ENCODE measurements at places on chromosomes 2 and 18.
A peak's percentile ranks its signal among the peaks of the same experiment; 100 is the strongest.

GRCh38 chr18:13893418-13893760, 21.9 kb downstream of the MC2R start:
- DNase-seq, result no peak
- no peaks in the 10 kb centered on the region for H3K4me1 ChIP-seq
- H3K4me3 ChIP-seq, result no peak overlapping the region

- H3K4me1 ChIP-seq, result no peaks in the 10 kb centered on the region
- H3K4me3 ChIP-seq, result no peak overlapping the region
- no peaks in the 10 kb centered on the region for H3K36me3 ChIP-seq
- no peak overlapping the region for H3K27ac ChIP-seq
These were observed 429.8 kb downstream of the TGIF1 start for GRCh38 chr18:3879836-3880120.

- peak; percentile 30 for DNase-seq
- no peak overlapping the region for H3K4me3 ChIP-seq
- no peaks in the 10 kb centered on the region for H3K27me3 ChIP-seq
- H3K4me1 ChIP-seq, result no peaks in the 10 kb centered on the region
- H3K27ac ChIP-seq, result no peak overlapping the region
These were observed 132.1 kb downstream of the MBP start for GRCh38 chr18:77000527-77000926.

GRCh38 chr2:174748948-174749347, 15.3 kb downstream of the CHRNA1 start:
- no peaks in the 10 kb centered on the region for H3K36me3 ChIP-seq
- no peak overlapping the region for H3K27ac ChIP-seq
- DNase-seq, result peak; percentile 35
- H3K4me3 ChIP-seq, result no peak overlapping the region

DNA sequence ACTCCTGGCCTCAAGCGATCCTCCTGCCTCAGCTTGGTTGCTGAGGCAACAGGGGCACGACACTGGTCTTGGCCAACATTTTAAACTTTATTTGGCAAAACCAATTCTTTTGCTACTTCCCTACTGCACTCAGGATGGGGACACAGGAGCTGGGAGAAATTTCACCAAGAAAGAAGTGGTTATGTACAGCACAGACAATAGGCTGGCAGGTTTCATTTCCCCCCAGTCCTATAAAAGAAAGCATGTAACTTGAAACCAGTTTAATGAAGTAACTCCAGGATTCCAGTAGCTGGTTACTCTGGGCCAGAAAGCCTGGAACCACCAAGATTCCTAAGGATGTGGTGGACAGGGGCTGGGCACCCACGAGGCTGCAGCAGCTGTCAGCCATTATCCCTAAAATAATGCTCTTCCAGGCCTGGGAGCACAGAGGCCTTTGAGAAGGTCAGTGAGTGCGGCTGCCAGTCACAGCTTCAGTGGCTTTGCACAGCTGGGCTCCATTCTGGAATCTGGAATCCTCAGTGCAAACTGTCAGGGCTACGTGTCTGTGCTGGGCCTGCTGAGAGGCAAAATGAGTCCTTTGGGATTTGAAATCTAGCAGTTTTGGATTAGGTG, 142.3 kb upstream of the ITGA6 start:
- no peaks in the 10 kb centered on the region for H3K27me3 ChIP-seq
- no peaks in the 10 kb centered on the region for H3K36me3 ChIP-seq
- no peak for DNase-seq
- no peak overlapping the region for H3K27ac ChIP-seq

GRCh38 chr2:155727187-155727895, 605.2 kb downstream of the NR4A2 start:
- no peaks in the 10 kb centered on the region for H3K27me3 ChIP-seq
- H3K4me1 ChIP-seq, result no peaks in the 10 kb centered on the region
- no peak overlapping the region for H3K4me3 ChIP-seq
- H3K36me3 ChIP-seq, result no peaks in the 10 kb centered on the region
- no peak for DNase-seq

DNA sequence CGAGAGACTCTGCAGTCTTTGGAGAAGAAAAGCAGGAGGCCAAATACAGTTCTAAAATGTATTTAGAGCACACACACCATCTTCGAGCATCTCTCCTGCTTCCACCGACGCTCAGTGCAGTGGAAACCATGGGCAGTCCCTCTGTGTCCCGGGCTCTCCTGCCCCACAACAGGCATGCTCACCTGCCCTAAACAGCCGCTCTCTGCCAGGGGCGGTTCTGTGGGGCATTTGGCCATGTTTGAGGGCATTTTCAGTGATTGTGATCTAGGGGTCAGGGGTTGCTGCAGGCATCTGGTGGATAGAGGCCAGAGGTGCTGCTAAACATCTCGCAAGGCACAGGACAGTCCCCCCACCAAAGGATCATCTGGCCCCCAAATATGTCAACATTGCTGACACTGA, 55.8 kb downstream of the EMX1 start:
- no peaks in the 10 kb centered on the region for H3K36me3 ChIP-seq
- DNase-seq, result no peak
- no peak overlapping the region for H3K4me3 ChIP-seq
- no peaks in the 10 kb centered on the region for H3K4me1 ChIP-seq
- H3K27me3 ChIP-seq, result no peaks in the 10 kb centered on the region

GRCh38 chr2:196925768-196926561, 542 bp downstream of the PGAP1 start:
- peak; percentile 44 for DNase-seq
- peak overlapping the region; percentile 89 for H3K27ac ChIP-seq
- peak overlapping the region; percentile 80 for H3K4me3 ChIP-seq
- no peaks in the 10 kb centered on the region for H3K4me1 ChIP-seq

GRCh38 chr18:42486271-42486670, 531.2 kb downstream of the PIK3C3 start:
- H3K4me3 ChIP-seq, result no peak overlapping the region
- DNase-seq, result no peak
- H3K27ac ChIP-seq, result no peak overlapping the region
- no peaks in the 10 kb centered on the region for H3K4me1 ChIP-seq

- DNase-seq, result no peak
- H3K36me3 ChIP-seq, result no peaks in the 10 kb centered on the region
- no peaks in the 10 kb centered on the region for H3K27me3 ChIP-seq
- H3K27ac ChIP-seq, result no peak overlapping the region
- H3K4me1 ChIP-seq, result no peaks in the 10 kb centered on the region
These were observed 15.3 kb upstream of the CD207 start for GRCh38 chr2:70850925-70851324.

DNA sequence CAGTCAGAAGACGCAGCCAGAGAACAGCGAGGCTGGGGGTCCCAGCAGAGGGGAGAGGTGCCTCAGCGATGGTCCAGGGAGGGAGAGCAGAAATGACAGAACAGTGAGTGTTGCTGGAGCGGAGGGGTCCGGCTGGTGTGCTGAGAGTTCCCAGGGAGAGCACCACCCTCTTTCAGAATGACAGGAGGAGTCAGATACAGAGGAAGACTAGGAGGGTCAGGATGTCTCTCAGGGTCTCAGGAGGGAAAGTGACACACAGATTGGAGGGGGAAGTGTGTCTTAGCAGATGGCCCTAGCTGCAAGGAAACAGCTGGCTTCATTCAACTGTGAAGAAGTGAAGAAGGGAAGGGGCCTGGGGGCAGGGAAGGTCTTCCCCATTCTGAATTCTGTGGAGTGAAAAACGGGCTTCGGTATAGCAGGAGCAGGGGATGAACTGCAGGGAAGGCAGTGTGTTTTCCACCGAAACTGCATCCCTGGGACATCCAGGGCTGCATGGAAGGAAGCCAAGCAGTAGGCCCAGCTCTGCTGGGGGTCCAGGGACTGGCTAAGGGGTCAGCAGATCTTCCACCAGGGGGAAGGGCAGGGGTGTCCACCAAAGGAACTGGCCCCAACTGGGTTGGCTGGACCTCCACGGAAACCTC, 90.0 kb upstream of the OTOS start:
- no peaks in the 10 kb centered on the region for H3K36me3 ChIP-seq
- H3K4me1 ChIP-seq, result no peaks in the 10 kb centered on the region
- H3K4me3 ChIP-seq, result no peak overlapping the region

- DNase-seq, result peak; percentile 51
- peak overlapping the region; percentile 78 for H3K27ac ChIP-seq
- peaks cover 27% of the 10 kb centered on the region for H3K4me1 ChIP-seq
- H3K27me3 ChIP-seq, result no peaks in the 10 kb centered on the region
- H3K4me3 ChIP-seq, result no peak overlapping the region
- H3K36me3 ChIP-seq, result no peaks in the 10 kb centered on the region
These were observed 133.5 kb upstream of the HAAO start for GRCh38 chr2:42925742-42926433.

DNA sequence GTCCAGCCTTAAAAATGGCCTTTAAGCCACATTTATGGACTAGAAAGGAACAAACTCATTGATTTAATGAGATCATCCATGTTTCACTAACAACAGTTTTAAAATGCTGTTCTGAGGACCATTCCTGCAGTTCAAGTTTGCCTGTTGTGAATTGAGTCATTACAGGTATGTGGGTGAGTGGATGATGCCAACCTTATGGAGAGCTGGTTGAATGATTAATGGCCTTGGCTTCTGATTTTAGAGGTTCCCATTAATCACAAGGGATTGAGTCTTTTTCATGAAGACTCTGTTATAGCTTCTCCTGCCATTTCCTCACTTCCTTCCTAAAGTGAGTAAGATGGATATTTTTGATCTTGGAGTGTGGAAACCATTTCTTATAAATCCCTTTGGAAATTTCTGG, 459.8 kb upstream of the SLC14A2 start:
- H3K4me3 ChIP-seq, result no peak overlapping the region
- H3K27ac ChIP-seq, result no peak overlapping the region
- H3K27me3 ChIP-seq, result no peaks in the 10 kb centered on the region
- H3K4me1 ChIP-seq, result no peaks in the 10 kb centered on the region
- DNase-seq, result no peak

DNA sequence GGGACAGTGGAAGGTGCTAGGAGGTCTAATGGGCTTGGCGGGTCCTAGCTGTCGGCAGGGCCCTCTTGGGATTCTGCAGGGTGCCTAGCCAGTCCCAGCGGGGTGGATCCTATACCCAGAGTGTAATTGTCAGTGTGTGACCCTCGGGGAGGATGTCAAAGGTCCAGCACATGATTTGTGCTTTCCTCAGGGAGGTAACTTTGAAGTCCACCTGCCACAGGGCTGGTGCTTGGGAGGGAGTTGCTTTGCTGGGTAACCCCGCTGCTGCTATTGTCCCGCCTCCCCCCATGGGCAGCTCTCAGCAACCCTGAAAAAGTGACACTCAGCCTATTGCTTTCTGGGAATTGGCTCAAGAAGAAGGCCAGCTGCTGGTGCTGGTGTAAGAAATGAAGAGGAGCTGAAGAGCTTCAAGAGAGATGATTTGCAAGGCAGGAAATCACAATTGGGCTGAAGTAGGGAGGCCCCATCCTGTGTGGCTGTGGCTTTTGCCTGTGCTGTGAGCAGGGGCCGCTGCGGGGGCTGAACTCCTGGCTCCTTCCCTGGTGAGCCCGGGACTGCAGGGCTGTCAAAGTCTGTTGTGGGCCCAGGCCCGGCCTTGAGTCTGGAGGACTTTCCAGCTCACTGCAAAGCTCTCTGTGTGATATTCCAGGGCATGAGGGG, 36.4 kb downstream of the EMILIN2 start:
- no peaks in the 10 kb centered on the region for H3K4me1 ChIP-seq
- H3K27me3 ChIP-seq, result no peaks in the 10 kb centered on the region
- DNase-seq, result no peak
- H3K36me3 ChIP-seq, result no peaks in the 10 kb centered on the region
- no peak overlapping the region for H3K27ac ChIP-seq

DNA sequence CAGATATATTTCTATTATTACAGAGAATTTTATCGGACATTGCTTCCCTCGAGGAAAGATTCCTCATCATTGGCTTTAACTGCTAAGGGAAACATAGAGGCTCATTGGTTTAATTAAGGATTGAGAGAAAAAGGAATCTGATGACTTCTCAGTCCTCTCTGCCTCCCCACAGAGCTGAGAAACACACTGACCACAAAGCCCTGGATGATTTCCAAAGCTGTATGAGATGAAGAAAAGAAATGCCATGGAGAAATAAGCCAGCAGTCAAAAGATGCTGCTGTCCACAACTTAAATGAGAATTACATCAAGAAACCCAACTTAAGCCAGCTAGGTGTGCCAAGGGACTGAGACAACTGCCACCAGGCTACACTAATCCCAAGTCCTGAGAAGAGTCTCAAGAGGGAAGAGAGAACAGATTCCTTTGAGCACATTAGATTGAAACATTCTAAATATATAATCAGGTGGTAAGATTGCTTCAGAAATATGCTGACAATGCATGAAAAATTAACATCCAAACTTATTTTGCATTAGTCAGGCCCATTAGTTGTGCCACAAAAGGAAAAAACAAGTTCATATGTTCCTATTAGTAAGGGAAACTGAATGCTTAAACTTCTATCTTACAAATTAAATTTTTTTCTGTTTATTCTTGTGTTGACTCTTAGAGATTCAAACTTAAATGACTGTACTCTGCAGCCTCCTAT, 308.1 kb upstream of the CYRIA start:
- no peaks in the 10 kb centered on the region for H3K27me3 ChIP-seq
- no peak overlapping the region for H3K27ac ChIP-seq
- no peak for DNase-seq
- H3K36me3 ChIP-seq, result no peaks in the 10 kb centered on the region

GRCh38 chr2:237896956-237897355, 37.5 kb downstream of the RAMP1 start:
- DNase-seq, result no peak
- peaks cover 8% of the 10 kb centered on the region for H3K4me1 ChIP-seq
- H3K27ac ChIP-seq, result peak overlapping the region; percentile 41
- H3K4me3 ChIP-seq, result no peak overlapping the region
- H3K27me3 ChIP-seq, result no peaks in the 10 kb centered on the region
- H3K36me3 ChIP-seq, result no peaks in the 10 kb centered on the region

GRCh38 chr2:61928826-61929461, 23.5 kb downstream of the COMMD1 start:
- no peak overlapping the region for H3K4me3 ChIP-seq
- no peak for DNase-seq
- no peaks in the 10 kb centered on the region for H3K4me1 ChIP-seq
- no peaks in the 10 kb centered on the region for H3K36me3 ChIP-seq
- no peak overlapping the region for H3K27ac ChIP-seq

DNA sequence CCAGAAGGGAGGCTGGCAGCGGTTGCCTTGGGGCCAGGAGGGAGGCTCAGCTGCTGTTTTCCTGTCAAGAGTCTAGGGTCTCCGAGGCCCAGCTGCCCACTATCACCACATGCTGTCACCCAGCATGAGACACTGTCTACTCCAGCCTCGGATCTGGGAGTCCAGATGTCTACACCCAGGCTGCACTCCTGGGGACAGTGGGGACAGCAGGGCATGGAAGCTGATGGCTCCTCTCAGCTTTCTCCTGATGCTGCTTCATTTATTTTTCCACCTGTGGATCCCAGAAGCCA, 134.0 kb downstream of the PTGR3 start:
- no peaks in the 10 kb centered on the region for H3K27me3 ChIP-seq
- no peak overlapping the region for H3K4me3 ChIP-seq
- no peaks in the 10 kb centered on the region for H3K4me1 ChIP-seq
- DNase-seq, result no peak
- H3K36me3 ChIP-seq, result no peaks in the 10 kb centered on the region

- no peaks in the 10 kb centered on the region for H3K27me3 ChIP-seq
- H3K4me3 ChIP-seq, result no peak overlapping the region
- peak overlapping the region; percentile 66 for H3K27ac ChIP-seq
- peaks cover 10% of the 10 kb centered on the region for H3K4me1 ChIP-seq
These were observed 14.0 kb downstream of the ATP8B1 start for GRCh38 chr18:57789090-57789489.

All from prostate gland (tissue), 2 donors.